ENCODE measurements at places on chromosomes 7 and 10.
A peak's percentile ranks its signal among the peaks of the same experiment; 100 is the strongest.

DNA sequence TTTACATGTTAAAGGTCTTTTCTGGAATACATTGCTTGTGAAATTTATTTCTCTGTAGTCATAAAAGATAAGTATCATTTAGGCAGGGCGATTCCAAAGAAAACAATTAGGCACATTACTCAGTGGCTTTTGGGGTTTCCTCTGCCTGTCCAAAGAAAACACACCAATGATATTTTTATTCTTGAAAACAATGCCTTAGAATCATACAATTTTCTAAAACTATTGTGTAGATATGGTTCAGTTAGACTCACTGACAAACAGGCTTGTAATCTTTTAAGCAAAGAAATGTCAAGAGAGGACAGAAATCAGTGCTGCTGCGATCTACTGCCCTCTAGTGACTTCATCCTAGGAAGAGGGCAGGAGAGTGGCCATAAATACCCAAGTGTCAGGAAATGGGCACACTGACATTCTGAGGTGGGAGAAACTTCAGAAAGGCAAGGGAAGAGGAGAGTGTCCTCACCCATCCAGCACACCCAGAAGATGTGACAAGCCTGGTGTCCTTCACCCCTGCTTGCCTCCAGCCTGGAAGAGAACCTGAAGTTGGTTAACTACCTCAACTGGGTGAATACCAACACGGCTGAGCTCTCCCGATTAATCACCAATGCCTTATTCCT, 120.5 kb downstream of the GALNT11 start:
- DNase-seq, result no peak

- DNase-seq, result no peak
Observed at GRCh38 chr7:87152897-87153641, 816 bp downstream of the DMTF1 start.

DNA sequence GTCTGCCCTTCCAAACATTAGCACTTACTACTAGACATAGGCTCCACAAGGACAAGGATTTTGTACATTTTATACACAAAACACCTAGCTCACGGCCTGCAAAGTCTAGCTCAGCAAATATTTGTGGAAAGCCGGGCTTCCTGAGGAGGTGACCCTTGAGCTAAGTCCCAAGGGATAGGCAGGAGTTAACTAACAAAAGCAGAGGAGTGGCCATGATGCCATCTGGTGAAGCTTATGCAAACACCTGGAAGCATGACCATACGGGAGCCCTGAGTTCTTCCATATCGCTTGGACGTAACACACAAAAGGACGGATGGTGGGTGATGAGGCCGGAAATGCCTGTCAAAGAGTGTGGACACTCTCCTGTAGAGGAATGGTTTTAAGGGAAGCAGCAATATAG, 25.9 kb upstream of the YAE1 start:
- DNase-seq, result peak; percentile 62

- DNase-seq, result no peak
Observed at GRCh38 chr10:68559841-68560185, 324 bp upstream of the TET1 start.

DNA sequence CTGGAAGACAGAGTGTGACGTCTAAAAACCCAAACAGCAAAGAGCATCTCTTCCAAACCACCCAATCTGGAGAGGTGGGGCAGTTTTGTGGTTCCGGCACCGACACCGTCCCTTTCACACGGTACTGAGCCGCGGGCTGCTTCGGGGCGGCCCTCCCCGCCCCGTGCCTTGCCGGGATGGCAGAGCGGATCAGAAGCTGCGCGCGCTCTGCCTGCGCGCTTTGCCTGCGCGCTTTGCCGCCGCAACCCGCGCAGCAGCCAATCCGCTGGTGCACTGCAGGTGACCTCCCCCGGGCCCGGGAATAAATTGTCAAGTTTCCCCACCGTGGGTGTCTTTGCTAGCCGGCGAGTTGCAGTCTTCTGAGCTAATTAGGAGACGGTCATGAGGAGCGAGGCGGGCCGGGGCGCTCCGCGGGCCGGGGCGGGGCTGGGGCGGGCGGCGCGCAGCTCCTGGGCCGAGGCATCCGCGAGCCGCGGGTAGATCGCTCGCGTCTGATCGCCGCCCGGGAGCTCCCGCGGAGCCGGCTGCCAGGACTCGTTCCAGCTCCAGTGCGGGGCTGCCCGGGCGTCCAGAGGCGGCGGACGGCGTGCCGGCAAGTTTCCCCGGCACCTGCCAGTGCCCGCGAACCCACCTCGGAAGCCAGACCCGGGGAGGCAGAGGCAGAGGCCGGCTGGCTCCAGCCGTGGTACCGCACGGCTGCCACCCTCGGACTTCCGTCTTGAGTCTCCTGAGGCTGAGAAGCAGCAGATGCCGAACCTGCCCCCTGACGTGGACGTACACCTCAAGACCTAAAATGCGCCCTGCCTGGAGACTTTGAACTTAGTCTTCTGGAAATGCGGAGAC, 536.0 kb upstream of the GALNT17 start:
- DNase-seq, result no peak

DNA sequence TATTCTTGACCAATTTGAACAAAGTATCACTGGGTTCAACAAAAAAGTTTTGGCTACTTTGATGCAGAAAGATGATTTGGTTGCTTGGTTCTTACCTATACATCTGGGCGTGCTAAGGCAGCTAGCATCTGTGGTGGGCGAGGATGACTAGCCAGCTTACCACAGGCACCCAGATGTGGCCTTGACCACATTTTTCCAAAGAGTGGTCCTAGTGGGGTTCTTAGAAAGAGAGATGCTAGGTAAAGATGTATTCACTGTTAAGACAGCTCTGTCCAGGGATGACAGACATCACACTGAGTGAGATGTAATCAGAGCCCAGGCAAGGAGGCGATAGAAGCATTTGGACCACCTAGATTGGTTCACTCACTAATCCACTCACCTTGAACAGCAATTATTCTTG, 785 bp downstream of the DNTT start:
- no peak for DNase-seq

GRCh38 chr7:33893377-33893776, 12.0 kb upstream of the BMPER start:
- no peak for DNase-seq

DNA sequence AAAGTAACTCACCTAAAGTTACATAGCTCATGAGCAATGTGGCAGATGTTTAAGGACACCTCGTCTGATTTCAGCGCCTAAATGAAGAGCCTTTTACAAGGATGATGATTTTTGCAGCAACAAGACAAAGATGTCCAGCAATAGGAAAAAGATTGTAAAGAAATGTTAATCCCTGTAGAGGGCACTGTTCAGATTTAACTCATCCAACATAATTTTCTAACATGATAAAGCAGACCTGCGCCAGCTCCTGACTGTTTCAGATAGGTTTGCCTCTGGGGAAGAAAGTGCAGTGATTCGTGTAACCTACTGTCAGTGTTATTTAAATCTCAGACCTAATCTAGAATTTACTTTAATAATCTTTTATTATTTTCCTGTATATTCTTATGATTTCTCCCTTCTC, 595.2 kb downstream of the AUTS2 start:
- DNase-seq, result no peak

DNA sequence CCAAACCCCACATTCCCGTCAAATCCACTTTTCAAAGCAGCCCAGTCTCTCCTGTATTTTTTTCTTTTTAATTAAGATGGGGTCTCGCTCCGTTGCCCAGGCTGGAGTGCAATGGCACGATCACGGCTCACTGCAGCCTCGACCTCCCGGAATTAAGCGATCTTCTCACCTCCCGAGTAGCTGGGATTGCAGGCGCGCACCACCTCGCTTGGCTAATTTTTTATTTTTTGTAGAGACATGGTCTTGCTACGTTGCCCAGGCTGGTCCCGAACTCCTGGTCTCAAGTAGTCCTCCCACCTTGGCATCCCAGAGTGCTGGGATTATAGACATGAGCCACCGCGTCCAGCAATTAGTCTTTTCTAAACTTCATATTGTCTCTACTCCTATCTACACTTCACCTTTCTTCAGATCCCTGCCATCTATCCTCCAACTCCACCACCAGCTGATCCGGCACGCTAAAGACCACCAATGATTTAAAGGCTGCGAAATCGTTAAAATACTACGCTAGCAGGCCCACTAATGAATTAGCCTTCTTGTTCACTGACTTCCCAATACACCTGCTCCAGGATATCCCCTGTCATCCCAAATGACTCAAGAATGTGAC, 525 bp upstream of the CHUK start:
- DNase-seq, result no peak

DNA sequence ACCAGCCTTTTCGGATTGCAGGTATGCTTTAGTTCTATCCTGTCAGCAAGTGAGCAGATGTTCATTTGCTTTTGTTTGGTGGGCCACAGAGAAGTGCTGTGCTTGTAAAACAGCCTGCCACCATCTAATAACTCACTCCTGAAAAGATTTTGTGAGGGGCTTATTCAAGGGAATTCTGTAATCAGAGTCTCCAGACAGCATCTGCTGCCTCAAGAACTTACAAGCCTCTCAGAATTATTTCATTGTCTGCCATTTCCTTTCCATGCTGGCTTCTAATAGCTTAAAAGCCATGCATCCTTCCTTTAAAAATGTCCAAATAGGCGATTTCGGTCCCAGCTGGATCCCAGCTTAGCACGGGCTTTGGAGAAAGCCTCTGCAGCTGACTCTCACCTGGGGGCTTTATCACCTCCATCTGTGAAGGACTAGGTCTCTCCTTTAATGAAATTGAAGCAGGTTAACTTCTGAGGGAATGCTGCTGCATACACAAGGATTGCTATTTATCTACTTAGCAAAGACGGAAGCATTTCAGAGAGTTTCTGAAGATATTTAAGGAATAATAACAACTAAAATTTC, 48.0 kb downstream of the MALRD1 start:
- DNase-seq, result no peak

GRCh38 chr10:98293550-98294269, 25.7 kb upstream of the LOXL4 start:
- no peak for DNase-seq

DNA sequence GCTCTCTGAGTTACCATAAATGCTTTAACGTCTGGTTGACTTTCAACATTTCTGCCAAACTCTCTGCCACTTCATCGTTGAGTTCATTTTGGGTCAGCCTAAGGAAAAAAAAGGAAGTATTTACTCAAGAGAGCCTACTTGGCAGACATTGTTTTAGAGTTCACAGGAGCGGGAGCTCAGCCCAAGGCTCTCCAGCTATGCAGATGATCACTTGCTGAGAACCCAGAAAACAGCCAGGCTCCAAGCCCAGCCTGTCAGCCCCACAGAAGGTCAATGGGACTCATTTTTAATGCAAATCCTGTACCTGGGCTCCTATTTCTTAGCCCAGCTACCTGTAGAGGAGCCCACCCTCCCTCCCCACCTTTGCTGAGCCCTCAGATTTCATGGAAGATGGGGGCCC, 45.5 kb downstream of the NOD1 start:
- no peak for DNase-seq

GRCh38 chr10:27710014-27710413, 35.6 kb downstream of the MKX start:
- no peak for DNase-seq

DNA sequence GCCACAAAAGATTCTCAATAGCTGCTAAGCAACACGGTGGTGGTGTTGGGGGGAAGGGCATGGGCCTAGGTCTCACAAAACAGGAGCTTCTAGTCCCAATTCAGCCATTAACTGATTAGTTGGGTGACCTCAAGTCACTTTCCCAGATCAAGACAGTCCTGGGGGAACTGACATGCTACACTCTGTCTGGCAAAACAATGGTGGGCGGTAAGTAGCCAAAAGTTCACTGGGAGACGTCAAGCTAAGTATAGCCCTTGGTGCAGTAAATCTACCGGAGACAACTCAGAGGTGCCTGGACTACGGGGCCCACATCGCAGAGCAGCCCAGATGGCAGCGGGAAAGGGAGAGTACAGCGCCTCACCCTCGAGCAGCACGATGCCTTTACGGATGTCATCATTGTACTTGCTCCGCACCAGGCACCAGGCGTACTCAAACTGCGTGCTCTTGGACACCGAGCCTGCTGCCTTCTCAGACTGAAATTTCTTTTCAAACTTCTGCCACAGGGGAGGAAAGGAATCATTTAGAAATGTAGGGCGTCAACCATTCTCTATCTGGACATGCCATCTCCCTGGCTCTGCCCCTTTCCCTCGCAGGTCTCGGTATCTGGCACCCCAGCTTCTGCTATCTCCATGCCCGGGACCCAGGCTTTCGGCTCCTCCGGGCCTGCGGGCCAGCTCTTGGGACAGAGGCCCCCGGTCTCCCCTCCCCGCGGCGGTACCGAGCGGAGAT, 1.1 kb downstream of the FIS1 start:
- no peak for DNase-seq

DNA sequence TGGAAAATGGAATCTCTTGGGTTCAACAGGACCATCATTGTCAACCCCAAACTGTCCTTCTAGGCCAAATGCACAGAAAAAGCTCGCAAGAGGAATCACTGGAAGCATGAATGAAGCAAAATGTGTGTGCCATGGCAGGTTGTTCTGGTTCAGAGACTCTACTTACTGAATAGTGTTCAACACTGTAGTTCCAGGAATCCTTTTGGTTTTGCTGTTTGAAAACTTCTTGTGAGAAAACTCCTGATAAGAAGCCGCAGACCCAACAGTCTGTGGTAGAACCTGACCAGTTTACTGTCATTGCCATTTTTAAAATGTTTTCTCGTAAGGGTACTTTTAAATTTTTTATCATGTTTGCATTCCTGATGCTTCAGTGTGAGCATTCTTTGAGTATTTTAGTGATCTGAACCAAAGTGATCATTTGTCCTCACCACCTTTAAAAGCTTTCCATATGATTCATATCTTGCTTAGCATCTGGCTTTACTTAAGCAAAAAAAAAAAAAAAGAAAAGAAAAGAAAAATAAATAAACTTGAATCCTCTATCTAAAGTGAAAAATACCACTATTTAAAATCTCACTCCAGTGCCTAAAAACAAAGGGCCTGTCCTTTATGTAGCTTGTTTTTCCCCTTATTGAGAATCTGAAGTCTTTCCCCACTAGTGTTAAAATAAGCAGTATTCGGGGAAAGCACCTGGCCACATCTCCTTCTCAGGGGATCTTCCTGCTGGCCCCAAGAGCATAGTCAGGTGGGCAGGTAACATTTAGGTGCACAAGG, 92.4 kb downstream of the WNT2 start:
- DNase-seq, result no peak

GRCh38 chr10:125221716-125222115, 61.4 kb upstream of the CTBP2 start:
- DNase-seq, result no peak

- no peak for DNase-seq
Observed at GRCh38 chr7:23357190-23358093, 58.3 kb downstream of the MALSU1 start.

- DNase-seq, result no peak
Observed at GRCh38 chr7:22765609-22766008, 38.6 kb downstream of the IL6 start.

DNA sequence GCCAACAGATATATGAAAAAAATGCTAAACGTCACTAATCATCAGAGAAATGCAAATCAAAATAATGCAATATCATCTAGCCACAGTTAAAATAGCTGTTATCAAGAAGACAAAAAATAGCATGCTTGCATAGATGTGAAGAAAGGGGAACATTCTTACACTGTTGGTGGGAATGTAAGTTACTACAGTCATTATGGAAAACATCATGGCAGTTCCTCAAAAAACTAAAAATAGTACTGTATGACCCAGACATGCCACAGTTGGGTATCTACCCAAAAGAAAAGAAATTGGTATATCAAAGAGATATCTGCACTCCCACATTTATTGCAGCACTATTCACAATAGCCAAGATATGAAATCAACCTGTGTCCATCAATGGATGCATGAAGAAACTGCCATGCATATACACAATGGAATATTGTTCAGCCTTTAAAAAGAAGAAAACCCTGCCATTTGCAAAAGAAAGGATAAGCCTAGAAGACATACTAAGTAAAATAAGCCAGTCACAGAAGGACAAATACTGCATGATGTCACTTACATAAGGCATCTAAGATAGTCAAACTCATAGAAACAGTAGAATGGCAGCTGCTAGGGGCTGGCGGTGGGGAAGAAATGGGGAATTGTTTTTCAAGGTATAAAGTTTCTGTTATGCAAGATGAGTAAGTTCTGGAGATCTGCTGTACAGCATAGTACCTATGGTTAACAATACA, 107.0 kb downstream of the PTPN20 start:
- DNase-seq, result no peak

Data from esophagus muscularis mucosa (tissue), 4 donors.